ENCODE measurements at places on chromosomes 1 and 21.

- no peak for DNase-seq
These were observed 34.3 kb upstream of the SLC35A3 start for GRCh38 chr1:99935534-99935933.

- no peak for DNase-seq
These were observed 1.8 kb downstream of the PIK3R3 start for GRCh38 chr1:46130606-46131005.

GRCh38 chr1:8733484-8733883, 84.0 kb downstream of the RERE start:
- DNase-seq = no peak

GRCh38 chr1:79055856-79056255, 49.3 kb upstream of the ADGRL4 start:
- DNase-seq = no peak

DNA sequence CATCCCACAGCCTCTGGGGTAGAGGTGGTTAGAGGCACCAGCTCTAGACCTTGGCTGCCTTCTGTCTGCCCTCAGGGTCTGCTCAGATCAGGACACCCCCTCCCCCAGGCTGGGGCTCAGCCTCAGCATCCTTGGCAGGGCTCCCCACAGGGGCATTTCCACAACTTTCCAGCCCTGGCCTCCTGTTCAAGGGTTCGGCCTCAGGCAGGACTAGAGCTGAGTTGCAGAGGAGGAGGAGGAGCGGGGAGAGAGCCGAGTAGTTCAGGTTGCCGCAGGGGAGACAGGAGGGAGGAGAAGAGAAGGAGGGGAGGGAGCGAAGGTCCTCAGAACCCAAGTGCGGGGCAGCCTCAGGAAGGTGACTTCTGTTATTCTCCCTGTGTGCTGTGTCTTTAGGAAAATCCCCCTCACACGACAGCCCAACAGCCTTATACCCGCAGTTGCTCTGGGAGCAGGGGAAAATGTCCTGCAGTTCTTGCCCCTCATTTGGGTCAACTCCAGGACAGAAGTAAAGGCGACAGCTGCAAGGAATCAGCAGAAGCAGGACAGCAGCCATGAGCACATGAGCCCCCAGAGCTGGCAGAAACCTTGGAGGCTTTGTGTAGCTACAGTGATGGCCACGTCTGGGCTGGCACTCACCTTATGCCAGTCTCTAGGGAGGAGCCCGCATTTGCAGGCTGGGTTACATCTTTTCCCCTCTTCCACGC, 46.5 kb upstream of the TENT5B start:
- no peak for DNase-seq

- no peak for DNase-seq
These were observed 6.3 kb downstream of the IKBKE start for GRCh38 chr1:206476591-206476990.

DNA sequence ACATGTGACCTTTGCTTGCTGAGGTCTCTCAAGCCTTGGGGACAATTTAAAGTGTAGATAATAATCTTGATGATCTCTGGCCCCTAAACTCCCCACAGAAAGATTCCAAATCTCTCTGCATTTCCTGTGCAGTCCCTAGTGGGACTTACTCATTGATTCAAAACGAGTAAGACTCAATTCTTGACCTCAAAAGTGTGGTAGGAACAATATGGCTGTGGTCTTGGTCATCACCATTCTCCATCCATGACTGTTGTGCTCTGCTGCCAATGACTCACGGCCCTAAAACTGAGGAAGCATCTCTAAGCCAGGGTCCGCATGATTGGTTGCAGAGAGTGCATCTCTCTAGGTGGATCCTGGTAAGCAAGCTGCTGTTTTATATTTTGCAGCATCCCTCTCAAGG, 268.0 kb downstream of the PTGER3 start:
- no peak for DNase-seq

DNA sequence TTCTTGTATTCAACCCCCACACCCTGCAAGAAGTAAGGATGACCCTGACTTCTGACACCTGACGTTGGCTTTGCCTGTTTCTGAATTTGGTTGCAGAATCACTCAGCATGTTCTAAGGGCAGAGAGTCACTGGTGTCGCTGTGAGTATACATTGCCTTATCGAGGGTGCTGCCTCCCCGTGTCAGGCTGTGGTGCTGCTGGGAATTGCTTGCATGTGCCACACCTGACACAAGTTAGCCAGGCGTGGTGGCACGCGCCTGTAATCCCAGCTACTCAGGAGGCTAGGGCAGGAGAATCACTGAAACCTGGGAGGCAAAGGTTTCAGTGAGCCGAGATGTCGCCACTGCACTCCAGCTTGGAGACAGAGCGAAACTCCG, 45.9 kb downstream of the WDR4 start:
- DNase-seq = peak; percentile 16

DNA sequence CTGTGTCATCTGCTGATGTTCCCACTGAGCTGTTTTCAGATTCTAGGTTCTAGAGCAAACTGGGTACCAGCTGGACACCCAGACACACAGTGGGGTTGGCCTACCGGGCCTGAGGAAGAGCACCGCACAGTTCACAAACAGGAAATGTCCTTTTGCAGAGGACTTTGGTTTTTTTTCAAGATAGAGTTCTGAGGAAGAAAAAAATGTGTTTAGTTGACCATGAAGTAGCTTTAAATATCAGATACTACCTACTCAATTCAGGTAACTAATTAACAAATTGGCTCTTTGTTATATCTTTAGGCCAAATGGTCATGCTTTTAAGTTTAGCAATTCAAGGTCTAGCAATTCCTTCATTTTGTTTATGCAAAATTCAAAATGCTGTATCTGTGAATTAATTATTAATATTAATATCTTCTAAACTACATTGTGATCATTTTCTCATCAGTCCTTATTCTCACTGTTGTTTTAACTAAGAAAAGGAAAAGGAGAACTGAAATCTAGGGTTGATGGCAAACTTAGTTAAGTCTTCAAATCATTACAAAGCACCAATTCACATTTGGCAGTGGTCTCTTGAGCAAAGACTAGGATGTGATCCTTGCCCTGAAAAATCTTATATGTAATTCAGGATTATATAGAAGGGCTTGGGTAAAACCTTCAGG, 17.2 kb upstream of the NCF2 start:
- no peak for DNase-seq

DNA sequence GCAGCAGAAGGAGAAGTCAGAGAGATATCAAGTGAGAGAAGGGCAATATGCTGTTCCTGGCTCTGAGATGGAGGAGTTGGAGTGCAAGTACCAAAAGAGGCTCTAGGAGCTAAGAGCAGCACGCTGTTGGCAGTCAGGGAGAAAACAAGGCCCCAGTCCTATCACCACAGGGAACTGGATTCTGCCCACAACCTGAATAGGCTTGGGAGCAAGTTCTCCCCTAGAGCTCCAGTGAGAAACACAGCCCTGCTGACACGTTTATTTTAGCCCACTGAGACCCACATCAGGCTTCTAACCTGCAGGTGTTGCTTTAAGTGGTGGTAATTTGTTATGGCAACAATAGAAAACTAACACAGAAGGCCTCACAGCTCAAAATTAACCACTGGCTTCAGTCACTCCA, 31.8 kb upstream of the ZNF644 start:
- DNase-seq = no peak

DNA sequence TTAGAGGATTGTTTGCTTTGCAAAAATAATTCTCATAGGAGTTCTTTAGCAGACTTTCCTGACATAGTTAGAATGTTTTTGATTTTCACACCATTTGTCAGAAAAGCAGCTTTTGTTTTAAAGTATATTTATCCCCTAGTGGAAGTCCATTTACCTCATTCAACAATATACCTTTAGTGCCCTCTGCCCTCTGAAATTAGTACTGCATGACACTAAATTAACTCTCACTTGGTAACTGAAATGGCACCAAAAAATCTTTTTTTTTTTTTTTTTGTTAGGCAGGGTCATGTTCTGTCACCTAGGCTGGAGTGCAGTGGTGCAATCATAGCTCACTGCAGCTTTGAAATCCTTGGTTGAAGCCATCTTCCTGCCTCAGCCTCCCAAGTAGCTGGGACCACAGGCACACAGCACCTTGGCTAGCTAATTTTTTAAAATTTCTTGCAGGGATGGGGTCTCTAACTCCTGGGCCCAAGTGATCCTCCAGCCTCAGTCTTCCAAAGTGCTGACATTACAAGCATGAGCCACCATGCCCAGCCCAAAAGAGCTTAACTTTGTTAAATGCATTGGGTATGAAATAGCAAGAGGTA, 13.6 kb downstream of the LRRC42 start:
- DNase-seq = no peak

GRCh38 chr21:43639470-43640353, 19.6 kb downstream of the HSF2BP start:
- DNase-seq = no peak

DNA sequence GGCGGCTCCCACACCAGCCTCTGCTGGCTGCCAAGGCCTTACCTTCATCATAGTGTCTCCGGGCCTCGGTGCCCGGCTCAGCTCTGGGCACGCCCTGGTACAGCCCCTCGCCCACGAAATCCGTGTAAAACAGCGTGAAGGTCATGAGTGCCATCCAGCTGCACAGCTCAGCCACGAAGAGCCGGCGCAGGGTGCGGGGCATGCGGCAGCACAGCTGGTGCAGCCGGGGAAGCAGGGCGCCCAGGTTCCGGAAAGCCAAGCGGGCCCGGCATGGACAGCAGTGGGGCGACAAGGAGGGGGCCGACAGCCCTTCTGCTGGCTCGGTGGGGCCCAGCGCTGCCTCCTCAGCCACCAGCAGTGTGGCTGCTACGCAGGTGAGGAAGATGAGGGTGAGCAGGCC, 17.5 kb downstream of the SLC45A3 start:
- DNase-seq = no peak

DNA sequence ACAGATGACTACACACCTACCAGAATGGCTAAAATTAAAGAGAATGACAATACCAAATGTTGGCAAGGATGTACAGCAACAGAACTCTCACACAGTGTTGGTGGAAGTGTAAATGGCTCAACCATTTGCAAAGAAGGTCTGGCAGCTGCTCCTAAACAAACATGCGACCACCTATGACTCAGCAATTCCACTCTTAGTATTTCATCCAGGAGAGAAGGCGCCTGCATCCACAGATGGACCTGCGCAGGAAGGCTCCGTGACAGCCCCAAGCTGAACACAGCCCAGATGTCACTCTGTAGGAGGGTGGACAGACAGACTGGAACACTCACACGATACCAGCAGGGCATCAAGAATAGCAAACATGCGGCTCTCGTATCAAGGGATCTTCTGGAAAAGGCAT, 6.7 kb downstream of the PTTG1IP start:
- no peak for DNase-seq

DNA sequence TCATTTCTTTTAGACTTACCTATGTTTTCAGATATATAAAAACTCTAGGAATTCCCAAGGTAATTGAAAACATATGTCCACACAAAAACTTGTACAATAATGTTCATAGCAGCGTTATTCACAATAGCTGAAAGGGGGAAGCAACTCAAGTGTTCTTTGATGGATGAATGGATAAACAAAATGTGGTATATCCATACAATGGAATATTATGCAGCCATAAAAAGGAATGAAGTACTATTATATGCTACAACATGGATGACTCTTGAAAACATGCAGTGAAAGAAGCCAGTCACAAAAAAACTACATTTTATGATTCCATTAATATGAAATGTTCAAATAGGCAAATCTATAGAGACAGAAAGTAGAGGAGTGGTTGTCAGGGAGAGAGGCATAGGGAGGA, 62.2 kb upstream of the WDR26 start:
- DNase-seq = no peak

DNA sequence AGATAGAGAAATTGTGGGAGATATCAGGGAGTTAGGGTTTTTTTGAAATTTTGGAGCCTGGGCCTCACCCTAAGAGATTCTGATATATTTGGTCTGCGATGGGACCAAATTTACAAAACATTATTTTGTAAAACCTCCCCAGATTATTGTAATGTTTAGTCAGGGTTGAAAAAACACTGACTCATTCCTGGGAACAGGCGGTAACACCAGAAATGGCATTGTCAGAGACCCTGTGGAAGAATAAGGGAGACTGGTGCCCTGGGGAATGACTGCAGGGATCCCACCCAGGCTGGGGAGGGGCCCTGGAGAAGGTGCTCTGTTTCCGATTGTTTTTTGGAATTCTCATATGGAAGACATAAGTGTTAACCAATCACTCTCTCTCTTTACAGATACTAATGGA, 13.1 kb upstream of the STRIP1 start:
- no peak for DNase-seq

DNA sequence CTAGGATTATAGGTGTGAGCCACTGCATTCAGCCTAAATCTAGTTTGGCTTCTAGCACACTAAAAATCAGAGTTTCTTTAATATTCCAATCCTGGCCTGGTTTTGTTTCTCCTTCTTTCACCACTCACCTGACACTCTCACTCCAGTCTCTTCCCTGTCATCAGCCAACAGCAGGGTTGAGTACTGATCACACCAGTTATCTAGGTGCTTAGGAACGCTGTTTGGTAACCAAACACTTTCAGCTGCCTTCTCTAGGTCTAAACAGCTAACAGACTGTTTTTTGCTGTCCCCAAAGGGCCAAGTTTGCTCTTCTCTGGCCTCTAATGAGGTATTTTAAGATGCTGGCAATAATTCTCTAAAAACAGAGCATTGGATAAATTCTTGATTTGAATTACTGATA, 17.7 kb upstream of the FRRS1 start:
- DNase-seq = no peak

DNA sequence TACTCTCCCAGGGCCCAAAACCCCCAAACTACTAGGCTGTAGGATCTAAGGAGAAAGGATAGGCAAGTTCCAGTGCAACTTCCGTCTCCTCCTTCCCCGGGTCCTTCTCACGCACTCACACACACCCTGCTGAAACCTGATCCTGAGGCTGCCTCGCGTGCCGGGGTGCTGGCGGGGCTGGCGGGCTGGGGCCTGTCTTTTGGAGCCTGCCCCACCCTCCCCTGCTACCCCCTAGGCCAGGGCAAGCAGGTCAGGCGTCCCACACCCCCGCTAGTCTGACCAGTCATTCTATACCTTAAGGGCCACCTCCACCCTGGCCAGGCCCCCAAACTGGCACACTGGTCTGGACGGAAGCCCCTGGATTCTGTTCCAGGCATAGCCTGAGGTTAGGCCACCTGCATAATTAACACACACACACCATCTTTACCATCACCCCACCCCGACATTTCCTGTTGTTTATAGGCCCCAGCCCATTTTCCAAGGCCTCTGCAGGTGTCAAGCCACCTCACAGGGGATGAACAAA, 48.3 kb upstream of the ARTN start:
- DNase-seq = no peak

DNA sequence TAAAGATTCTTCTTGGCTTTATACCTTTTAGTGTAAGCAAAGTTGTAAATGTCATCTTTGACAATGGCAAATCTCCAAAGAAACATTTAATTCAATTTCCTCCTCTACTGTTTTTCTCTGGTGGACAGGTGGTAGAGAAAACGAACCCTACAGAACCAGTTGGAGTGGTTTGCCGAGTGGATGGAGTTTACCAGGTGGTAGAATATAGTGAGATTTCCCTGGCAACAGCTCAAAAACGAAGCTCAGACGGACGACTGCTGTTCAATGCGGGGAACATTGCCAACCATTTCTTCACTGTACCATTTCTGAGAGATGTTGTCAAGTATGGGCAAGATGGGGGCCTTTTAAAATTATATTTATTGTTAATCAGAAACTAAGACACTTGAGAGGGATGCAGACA, 25.8 kb downstream of the UAP1 start:
- no peak for DNase-seq

Measured in HFF-Myc (cell line).